ENCODE measurements at places on chromosomes 13 and 19.

DNA sequence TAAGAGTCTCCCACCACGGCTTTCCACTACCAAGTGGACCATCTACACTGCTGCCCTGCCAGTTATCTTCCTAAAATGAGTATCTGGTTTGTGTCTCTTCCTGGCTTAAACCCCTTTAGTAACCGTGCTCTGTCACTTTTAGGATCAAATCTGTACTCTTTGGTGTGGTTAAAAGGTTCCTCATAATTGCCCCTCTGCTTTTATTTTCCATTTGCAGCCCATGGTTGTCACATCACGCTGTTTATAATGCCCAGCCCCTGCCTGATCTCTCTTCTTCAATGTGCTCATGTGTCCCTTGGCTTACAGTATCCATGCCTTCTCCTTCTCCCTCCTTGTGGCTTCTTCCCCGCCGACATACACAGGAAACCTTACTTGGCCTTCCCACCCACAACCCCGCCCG, 100.1 kb downstream of the DGKH start:
- no peak for DNase-seq

DNA sequence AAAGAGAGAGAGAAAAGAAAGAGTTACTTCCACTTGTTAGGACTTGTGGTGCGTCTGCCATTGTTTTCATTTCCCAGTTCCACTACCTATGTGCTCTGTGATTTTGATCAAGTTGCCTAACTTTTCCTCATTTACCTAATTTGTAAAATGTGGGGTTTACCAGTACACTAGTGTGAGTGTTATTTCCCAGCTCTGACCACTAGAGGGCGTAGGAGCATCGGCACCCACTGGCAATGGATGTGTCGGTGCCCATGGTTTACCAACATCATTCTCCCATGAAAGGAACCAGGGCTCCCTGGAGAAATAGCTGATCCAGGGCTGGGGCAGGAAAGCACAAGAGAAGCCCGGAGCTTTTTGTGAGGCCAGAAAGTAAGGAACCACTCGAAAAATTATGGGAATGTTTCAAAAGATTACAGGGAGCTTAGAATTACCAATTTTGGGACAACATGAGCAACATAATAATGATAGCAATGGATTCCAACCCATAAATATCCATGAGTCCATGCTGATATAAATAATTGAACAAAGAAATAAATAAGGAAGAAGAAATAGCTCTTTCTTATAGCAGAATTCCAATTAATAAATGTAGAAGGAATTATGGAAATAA, 15.1 kb upstream of the CEACAM4 start:
- DNase-seq: no peak

DNA sequence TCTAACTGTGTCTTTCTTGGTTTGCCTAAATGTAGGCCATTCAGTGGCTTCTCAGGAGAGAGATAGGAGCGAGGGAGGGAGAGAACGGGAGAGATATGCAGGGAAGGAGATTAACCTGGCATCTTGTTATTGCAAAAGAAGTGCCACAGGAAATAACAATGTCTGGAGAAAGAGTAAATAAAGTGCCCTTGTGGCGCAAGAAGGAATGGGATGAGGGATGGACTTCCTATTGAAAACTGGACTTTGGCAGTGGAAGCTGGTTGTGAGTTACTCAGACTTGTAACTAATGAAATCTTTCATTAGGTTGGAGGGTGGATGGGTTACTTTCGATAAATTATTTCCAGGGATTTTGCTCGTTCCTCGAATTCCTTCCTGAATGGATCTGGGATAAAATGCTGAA, 136.1 kb downstream of the LACC1 start:
- DNase-seq: no peak

DNA sequence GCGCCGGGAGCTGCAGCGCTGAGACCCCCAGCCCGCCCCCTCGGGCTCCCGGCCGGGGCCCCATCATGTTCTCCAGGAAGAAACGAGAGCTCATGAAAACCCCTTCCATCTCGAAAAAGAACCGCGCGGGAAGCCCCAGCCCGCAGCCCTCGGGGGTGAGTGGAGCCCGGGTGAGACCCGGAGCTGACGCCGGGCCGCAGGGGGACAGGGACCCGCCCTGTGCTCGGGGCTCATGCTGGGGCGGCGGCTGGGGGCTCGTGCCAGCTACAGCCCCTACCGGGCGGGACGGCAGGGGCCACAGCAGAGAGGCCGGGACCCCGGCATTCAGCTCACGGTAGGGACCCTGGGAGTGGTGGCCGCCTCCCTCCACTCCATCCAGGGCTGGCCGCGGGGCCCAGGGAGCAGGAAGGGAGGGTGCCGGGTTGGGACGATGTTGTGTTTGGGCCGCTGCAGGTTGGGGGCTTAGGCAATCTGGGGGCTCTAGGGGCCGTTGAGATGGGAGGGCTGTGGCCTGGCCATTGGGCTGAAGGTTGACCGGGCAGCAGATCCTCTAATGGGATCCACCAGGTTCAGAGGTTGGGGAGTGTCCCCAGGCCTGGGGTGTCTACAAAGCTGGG, 482 bp downstream of the ARHGAP45 start:
- no peak for DNase-seq

DNA sequence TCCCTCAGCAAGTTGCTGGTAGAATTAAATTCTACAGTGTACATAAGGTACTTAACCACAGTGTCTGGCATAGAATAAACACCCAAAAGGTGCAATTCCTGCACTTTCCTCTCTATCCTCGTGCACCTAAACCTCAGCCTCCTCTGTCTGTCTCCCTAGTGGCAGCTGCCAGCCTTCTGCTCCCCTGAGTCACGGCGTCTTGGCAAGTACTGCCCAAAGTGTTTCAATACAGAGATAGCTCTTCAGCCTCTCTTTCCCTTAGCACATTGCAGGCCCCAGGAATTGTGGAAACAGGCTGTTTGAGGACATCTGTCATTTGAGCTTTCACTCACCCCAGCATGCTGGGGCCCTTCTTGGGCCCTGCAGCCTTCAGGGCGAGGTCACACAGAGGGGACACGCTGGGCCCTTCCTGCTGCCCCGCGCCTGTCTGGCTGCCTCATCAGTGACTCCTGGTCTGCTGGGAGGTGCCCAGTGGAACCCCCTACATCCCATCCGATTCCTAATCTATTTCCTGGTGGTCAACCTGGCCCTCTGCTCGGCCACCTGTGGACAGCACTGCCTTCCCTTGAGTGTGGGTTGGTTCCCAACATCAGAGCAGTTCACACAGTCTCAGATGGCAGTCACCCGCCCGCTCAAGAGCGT, 19.3 kb downstream of the COL4A2 start:
- DNase-seq: no peak

DNA sequence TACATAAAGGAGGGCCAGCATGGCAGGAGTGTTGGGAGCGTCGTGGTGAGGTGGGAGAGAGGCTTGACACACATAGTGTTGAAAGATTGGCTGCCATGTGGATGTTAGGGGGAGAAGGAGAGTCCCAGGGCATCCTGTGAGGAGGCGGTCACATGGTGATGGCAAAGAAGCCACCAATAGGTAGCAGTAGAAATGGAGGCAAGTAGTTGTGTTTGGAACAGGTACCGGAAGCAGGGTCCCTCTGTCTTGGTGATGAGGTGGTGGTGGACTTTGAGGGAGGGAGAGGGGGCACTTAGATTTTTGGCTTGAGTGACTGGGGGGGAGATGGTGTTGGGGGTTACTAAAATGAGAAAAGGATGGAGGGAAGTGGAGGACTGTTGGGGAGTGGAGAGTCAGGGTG, 193.2 kb upstream of the RNF113B start:
- DNase-seq: no peak

Data from iPS DF 19.7 (cell line).